ENCODE measurements at places on chromosomes 3 and 15.
A peak's percentile ranks its signal among the peaks of the same experiment; 100 is the strongest.

DNA sequence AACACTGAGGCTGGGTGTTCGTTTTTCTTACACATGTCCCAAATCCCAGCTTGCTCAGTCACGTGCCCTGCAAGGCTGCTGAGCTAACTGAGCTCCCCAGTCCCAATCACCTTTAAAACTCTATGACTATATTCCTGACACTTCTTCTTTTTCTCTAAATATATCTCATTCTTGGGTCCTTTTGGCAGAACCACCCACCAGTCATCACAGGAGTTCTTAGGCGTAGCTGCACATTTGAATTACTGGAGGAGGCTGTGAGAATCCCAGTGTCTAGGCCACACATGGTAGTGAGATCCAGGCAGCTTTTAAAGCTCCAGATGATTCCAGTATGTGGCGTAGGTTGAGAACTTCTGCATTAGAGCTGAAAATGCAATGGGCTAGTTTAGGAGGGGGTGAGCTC is 66.3 kb downstream of the ST8SIA2 start:
- DNase-seq = no peak

GRCh38 chr3:49352281-49352680 is 5.9 kb downstream of the GPX1 start:
- DNase-seq = no peak

- DNase-seq = no peak
Observed at GRCh38 chr15:60729850-60730458, 251.0 kb upstream of the ICE2 start.

GRCh38 chr15:89143503-89144162 is 55.4 kb downstream of the ABHD2 start:
- no peak for DNase-seq

- no peak for DNase-seq
Observed at GRCh38 chr3:183338520-183338919, 85.5 kb downstream of the B3GNT5 start.

DNA sequence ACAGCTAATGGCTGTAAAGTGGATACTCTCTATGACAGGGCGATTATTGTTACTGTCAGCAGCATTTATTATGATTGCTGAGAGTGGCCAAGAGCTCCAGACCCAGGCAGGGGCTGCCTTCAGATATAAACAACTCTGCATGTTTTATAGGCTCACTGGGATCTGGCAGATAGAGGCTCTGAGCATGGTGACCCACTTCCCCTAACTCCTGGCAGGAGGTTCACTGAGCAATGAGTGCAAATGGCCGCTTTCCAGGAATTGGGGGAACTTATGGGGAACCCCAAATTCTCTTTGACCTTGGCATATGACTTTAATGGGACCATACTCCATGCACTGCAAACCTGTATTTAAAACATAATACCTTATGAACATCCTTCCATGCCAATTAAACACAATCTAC is 59.0 kb downstream of the SCN5A start:
- no peak for DNase-seq

DNA sequence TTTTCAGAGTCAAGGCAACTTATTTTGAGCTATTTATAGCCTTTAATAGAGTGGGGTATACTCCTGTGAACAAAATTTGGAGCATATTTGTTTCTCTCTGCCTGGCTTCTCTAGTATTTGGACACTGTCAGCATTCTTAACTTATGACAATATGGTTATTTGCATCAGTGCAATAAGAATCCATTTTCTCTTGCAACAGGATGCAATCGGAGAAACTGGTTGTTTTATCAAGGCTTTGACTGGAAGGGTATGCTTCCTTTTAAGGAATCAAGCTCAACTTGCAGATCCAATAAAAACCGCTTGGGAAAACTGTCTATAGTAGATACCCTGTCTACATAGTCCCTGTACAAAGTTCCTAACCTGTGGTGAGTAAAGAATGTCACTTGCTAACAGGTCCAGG is 106.7 kb downstream of the DPH6 start:
- no peak for DNase-seq

GRCh38 chr15:31361764-31362515 is 35.3 kb downstream of the KLF13 start:
- peak; percentile 50 for DNase-seq

GRCh38 chr15:73298522-73299245 is 70.1 kb downstream of the HCN4 start:
- DNase-seq = no peak

- no peak for DNase-seq
Observed at GRCh38 chr3:117054556-117054955, 345.0 kb downstream of the TUSC7 start.

GRCh38 chr3:24138876-24139256 is 193.8 kb downstream of the NR1D2 start:
- no peak for DNase-seq
